ENCODE measurements at places on chromosomes 6 and 20. TPM values are rescaled to one million over a fixed set of nuclear protein-coding genes. Genes with fewer than 3 reads are reported as not detected.

The BTN1A1 gene
- not detected for total RNA-seq

The NOX3 gene
- not detected for total RNA-seq

The ILRUN gene
- 46.3 TPM for total RNA-seq

The SCRT2 gene
- total RNA-seq, result not detected

The WFDC12 gene
- total RNA-seq, result not detected

The VIP gene
- total RNA-seq, result not detected

The DPM1 gene
- total RNA-seq, result 97.3 TPM

The OR2H2 gene
- not detected for total RNA-seq

The DDR1 gene
- total RNA-seq, result 10.6 TPM

The ARHGAP40 gene
- not detected for total RNA-seq

The PTCRA gene
- not detected for total RNA-seq

The NKAIN2 gene
- not detected for total RNA-seq

The STXBP5 gene
- total RNA-seq, result 60.7 TPM

The LAMA4 gene
- 577 TPM for total RNA-seq

The RFX6 gene
- total RNA-seq, result not detected

The SH3BGRL2 gene
- total RNA-seq, result 3.1 TPM

The NKX2-2 gene
- total RNA-seq, result not detected

The LTV1 gene
- 11.9 TPM for total RNA-seq

The SCUBE3 gene
- total RNA-seq, result 0.44 TPM

The MTCH1 gene
- total RNA-seq, result 260 TPM

The FAM83C gene
- not detected for total RNA-seq

The NRM gene
- total RNA-seq, result 3.1 TPM
